ENCODE measurements at places on chromosomes 1 and 21.
A peak's percentile ranks its signal among the peaks of the same experiment; 100 is the strongest.

DNA sequence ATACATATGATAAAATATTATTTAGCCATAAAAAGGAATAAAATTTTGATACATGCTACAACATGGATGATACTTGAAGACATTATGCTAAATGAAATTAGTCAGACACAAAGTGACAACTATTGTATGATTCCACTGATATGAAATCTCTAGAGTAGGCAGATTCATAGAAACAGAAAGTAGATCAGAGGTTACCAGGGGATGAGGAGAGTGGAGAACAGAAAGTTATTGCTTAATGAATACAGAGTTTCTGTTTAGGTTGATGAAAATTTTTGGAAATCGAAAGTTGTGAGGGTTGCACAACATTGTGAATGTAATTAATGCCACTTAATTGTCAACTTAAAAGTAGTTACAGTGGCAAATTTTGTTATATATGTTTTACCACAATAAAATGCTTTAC, 315.7 kb upstream of the USP25 start:
- DNase-seq: no peak

DNA sequence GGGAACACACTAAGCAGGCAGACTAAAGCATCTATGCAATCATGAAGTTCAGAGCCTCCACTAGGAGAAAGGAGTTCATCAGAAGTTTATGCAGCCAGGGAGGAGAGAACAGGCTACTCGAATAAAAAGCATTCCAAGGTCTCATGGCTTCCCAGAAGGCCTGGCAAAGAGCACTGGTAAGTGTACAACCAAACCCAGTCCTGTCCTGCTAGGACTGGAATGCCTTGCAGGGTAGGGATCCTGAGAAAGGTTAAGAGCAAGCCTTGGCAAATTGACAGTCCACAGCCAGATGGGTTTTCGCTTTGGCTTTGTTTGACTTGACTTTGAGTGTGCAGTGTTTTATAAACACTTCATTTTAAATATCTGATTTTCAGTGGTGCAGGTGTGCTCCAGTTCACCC, 133.6 kb upstream of the ATP1B1 start:
- no peak for DNase-seq

DNA sequence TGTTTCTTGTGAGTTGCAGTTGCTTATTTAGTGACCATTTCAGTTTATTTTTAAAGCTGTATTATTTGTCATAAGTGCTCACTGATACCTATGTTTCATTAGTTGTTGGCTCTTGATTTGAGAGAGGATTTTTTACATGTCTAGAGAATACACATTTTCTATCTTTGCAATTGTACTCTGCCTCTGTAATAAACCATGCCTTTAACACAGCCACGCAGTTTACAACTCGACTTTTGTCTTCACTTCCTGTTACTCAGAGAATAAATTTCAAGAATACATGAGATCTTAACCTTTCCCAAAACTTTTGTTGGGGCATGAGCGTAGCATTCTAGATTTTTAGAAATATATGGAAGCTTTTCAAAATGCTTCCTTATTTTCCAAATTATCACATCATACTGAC, 14.9 kb upstream of the ZNF678 start:
- DNase-seq: no peak

GRCh38 chr1:13769212-13769611, 69.2 kb downstream of the PRDM2 start:
- no peak for DNase-seq

GRCh38 chr21:32917362-32918135, 108.2 kb upstream of the OLIG2 start:
- DNase-seq: no peak

DNA sequence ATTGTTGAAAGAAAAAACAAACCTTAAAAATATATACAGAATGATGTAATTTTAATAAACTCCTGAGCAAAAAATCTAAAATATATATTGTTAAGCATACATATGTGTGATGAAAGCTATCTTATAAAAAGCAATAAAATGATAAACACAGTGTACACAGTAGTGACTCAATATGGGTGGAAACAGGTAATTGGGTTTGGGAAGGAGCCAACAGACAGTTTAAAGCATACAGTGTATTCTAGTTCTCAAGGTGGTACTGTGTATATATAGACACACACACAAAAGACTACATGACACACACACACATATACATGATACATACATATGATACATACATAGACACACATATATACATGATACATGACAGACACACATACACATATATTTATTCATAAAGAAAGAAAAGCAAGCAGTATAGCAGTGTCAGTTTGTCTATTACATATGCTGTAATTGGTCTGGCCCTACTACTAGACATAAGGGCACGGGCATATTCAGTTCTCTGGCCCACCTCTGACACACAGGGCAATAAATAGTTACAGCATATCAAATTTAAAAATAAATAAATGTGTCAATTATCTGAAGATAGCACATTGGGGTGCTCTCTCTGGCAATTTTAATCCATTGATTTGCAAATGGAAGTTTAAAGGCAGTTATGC, 330.2 kb downstream of the S1PR1 start:
- DNase-seq: no peak

- DNase-seq: no peak
Measured at GRCh38 chr1:204085876-204086275, 13.0 kb downstream of the SOX13 start.

DNA sequence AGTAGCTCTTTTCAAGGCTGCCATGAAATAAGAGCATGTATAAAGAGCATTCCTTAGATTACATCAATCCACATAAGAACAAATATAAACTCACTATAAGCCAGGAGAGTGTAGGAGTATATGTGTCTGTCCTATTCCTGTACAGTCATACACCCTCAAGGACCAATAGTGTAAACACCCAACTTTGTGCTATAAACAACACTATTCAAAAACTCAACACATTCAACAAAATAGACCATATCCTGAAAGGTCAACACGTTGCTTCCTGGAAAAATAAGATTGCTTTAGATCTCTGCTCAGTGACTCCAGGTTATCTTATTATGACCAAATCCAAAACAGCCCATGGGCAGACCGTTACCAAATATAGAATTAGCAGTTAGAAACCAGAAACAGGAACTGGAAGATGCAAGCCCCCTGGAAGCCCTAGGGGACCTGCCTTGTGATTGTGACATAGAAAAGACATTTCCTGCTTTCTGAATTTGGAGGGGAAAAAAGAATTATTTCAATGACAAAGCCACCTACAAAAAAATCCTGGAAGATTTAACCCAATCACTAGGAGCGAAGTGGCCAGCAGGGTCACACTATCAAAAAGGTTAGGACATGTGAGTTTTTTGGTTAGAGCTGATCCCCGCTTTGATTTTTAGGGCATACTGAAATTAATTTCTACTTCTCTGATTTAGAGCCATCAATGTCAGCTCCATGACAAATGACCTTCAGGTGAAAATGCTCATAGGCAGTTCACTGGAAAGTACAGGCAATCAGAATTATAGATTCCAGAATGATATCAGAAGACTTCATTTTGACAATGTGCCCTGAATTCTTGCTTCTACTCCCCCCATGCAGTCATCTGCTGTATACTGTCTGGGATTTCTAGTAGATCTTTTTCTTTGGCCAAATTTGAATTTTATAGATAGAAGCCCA, 59.9 kb downstream of the LRRC8C start:
- DNase-seq: no peak

GRCh38 chr1:3483801-3484444, 29.5 kb downstream of the ARHGEF16 start:
- no peak for DNase-seq

GRCh38 chr1:232209357-232209756, 420.6 kb downstream of the SIPA1L2 start:
- DNase-seq: no peak

- DNase-seq: no peak
Measured at GRCh38 chr1:113565621-113566020, 175.3 kb downstream of the MAGI3 start.

DNA sequence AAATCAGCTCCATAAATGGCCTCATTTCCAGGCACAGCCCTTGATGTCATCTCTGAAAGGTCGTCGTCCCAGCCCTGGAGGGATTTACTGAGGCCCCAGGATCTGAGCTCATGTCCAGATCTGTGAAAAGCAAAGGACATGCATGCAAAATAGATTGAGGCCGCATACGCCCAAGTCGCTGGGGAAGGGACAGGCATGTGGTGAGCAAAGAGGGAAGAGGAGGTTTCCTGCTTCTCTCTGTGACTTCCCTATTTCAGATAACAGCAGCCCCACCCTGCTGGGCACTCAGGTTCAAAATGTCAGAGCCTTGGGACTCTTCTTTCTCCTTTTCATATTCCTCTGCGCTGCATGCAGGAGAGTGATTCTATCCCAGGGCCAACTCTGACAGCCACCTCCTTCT, 197.2 kb downstream of the ADSS2 start:
- no peak for DNase-seq

GRCh38 chr21:43994085-43994484, 18.0 kb upstream of the TRAPPC10 start:
- no peak for DNase-seq

- DNase-seq: no peak
Measured at GRCh38 chr1:102472520-102472919, 475.8 kb upstream of the OLFM3 start.

DNA sequence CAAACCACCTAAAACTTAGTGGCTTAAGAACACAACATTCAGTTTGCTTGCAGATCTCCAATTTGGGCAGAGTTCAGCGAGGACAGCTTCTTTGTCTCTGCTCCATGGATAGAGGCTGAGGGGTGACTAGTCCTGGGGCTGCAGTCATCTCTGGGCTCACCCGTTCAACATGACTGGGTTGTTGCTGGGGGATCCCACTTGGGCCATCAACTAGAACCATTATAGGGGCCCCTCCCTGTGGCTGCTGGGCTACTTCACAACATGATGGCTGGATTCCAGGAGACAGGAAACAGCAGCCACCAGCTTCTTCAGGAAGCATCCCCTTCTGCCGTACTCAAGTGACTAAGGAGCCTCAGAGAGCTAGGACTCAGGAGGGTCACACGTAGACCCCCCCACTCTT, 140.9 kb downstream of the RHOU start:
- DNase-seq: no peak

DNA sequence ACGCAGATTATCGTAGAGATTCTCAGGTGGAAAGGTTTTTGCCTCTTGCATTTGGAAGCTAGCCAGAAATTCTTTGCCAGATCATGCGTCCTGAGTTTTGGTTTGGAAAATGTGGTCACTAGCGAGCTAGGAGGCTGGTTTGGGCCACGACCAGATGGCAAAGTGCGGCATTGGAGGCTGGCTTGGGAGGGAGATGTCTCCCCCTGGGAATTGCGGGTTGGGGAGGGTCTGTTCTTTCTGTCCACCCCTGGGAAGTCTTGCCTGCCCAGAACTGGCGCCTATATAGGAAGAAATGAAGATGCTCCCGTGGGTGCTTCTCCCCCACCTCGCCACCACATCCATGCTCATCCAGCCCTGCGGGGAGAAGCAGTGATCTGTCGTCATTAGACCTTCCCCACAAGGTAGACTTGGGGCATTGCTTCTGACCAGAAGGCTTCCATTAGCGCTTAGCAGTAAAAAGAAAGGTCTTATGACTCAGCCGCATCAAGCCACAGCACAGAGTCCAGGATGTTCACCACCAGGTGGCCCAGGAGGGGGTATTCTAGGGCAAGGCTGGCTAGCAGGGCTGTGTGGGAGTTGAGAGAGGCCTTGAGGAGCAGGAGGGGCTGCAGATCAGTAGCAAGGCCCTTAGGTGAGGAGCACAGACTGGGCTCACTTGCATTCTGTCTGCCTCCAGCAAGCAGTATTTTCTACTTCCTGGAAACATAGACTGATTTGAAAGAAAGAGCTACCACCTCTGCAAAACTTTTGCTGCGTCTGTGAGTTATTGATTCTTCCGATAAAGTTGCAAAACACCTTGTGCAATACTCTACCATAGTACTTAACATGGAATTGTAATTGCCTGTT, 1.5 kb upstream of the PTP4A2 start:
- peak; percentile 34 for DNase-seq

DNA sequence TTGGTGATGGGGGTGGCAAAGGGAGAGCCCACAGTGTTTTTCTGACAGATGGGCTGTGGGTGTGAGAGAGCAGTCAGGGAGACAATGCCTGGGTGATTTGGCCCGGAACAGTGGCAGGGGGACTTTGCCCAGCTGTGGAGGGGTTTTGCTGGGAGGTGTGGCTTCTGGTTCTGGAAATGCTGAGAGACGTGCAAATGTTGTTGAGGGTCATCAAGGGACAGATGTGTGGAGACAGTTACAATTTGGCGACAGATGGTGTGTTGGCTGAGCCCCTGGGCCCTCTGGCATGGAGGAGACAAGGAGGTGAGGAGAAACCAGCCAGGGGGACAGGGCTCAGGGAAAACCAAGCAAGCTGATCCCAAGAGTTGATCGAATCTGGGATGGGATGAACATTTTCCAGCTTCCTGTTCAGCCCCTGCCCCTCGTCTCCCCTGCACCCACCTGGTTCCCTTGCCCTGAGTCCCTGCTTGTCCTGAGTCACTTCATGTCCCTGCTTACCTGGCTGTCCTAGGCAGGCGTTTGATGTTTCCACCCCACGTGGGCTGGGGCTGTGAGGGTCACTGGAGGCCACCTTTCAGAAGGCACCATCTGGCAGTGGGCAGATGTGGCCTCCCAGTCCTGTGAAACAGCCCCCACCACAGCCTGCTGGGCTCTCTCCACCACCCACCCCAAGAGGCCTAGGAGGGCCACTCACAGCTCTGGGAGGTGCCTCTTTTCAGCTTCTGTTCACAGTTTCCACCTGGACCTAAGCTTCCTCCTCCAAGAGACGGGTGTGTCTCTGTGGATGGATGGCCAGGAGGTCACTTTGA, 15.8 kb upstream of the ZNF678 start:
- DNase-seq: peak; percentile 75

DNA sequence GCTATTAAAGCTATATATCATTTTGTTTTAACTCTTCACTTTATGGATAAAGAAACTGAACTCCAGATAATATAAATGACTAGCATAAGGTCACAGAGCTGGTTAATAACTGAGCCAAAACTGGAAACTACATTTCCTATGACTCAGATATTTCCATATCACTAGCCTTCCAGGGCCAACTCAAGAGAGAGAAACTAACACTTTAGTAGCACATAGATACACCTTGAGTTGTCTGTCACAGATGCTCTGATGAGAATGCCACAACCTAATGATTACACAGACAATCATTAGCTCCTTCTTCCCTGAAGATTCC, 40.7 kb downstream of the NME7 start:
- DNase-seq: no peak

DNA sequence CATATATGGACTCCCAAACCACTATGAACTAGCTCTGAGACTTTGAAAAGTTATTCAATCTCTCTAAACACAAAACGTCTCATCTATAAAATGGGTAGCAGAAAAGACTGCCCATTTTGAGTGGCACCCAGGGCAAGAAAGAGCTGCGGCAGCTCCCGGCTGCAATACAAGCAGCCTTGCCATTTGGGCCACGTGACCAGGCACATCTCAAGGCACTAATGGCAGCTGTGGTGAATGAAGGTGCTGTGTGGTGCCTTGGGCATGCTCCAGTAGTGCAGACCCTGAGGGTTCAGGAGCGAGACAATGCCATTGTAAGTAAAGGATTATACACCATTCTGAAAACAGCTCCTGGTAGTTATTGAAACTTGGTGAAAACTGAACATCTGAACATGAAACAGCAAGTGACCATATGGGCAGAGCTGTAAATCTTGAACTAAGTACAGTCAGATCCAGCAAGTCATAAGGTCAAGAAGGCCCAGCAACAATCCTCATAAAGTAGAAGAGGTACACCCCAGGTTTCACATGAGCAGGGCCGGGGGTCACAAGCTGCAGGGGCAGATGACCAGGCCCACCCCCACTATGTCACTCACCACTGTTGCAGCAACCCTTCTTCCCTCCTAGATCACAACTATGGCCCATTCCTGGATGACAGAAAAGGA, 39.4 kb upstream of the HIVEP3 start:
- no peak for DNase-seq
